ENCODE measurements at places on chromosomes 5 and 9.

- no peak for DNase-seq
Observed at GRCh38 chr5:178786417-178786816, 56.0 kb upstream of the ZNF354A start.

GRCh38 chr5:171795381-171795780 lies 9.8 kb downstream of the SMIM23 start:
- no peak for DNase-seq

GRCh38 chr9:107276966-107277710 lies 5.9 kb upstream of the RAD23B start:
- DNase-seq: no peak

DNA sequence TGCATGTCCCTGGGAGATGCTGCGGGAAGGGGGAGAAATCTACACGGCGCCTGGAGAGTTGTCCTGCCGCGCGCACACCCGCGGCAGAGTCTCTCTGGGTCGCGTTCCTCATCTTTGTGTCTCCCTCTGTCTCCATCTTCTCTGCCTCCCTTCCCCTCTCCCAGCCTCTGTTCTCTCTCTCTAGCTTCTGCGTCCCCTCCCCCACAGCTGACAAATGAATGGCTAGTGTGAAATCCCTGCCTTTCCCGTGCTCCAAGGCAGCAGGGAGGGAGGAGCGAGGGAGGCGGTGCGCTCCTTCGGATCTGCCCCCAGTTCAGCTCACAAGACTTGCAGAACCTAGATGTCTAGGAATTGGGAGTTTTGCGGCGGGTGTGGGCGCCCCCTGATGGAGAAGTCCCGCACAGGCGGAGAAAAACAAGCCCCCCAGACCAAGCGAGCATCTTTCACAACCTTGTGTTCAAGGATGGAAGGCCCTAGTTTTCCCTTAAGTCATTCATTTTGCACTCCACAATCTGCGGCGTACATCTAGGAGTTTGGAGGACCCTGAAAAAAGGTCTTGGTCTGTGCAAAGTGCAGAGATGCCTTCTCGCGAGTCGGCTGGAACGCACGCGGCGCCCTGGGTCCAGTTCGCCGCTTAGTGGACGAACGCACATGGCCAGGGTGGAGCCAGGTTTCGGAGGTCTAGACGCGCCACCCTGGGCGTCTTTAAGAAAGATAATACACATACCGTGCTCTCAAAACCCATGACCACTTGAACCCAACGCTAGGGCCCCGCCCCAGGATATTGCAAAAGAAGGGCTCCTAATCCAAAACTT lies 2.0 kb downstream of the VCAN start:
- peak; percentile 92 for DNase-seq

DNA sequence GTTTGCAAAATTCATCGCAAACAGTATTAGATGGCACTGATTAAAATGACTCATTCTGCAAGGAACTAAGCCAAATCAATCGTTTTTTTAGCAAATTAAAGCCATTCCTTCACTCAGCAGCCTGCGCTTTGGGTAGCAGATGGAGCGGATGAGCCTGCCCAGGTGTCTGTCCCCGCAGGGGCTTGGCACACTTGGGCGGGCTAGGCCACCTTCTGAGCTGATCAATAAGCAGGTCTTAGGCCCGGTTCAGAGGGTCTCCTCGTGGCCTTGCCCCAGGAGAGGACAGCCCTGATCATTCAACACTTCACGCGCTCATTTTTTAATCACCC lies 78.0 kb upstream of the FCN1 start:
- no peak for DNase-seq

DNA sequence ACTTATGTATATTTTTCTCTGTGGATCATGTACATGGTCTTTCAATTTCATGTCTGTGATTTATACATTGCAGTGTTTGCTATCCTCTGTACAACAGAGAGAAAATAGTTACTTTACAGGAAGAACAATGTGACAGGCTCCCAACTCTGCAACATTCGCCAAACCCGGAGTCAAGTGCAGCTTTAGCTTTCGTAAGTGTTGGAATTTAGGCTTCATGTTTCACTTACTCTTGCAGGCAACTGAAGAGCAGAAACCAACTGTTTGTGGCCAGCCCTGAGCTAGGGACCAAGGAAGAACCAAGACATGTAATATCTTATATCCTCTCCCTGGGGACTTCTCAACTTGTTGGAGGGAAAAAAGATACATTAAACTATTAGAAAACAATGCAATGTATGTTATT lies 147.9 kb downstream of the C5orf15 start:
- no peak for DNase-seq

DNA sequence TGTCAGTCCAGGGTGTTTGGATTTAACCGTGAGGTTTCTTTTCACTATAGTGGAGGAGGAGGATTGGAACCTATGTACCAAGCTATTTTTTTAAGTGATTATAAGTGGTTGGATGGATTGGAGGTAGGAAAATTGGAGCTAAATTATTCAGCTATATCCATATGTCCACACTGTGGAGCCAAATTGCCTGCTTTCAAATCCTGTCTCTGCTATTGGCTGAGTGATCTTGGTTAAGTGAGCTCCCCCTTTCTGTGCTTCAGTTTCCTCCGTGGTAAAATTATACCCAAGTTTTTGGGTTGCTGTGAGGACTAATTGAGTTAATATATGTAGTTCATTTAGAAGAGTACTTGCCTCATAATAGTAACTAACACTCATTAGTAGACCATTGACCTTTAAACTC lies 2.5 kb downstream of the CENPP start:
- peak; percentile 40 for DNase-seq

DNA sequence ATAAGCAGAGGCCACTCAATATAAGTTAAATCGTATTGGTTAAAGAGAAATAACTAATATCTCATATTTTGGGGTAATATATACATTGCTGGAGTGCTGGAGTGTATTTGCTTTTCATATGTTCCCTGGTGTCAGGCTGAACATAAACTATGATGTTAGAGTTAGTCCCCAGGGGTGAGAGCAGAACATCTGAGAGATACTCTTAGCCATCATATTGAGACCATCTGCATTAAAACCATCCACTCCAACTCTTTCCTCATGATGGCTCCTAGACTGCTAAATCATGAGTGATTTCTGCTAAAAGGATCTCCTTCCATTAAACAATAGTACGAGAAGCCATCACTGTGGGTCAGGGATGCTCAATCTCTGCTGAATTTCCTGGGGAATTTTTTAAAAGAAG lies 436.2 kb downstream of the DTWD2 start:
- DNase-seq: no peak

DNA sequence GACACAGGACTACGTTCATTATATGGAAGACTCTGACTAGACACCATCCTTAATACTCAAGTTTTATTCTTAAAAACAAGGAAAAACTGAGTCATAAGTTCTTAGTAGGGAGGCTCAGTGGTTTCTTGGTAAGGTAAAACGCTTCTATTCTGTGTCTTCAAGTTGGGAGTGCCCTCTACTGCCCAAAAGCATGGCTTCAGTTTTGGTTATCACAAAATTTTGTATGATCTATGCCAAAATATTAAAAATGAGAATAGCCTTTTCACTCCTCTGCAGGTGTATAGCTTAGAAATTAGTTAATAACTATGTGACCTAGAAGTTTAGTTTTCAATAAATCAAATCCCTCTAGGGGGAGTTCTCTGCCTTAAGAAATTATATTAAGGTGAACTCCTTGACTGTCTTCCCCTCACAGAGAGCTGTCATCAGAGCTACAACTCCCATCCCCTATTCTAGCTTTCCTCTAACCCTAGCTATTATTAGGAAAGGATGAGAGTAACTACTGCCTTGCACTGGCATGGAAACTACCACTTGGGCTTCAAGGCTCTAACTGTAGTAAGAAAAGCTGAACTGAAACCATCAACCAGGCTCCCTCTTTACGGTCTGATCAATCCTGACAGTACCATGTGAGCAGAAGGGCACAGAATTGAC lies 189.7 kb downstream of the GNAQ start:
- DNase-seq: no peak

DNA sequence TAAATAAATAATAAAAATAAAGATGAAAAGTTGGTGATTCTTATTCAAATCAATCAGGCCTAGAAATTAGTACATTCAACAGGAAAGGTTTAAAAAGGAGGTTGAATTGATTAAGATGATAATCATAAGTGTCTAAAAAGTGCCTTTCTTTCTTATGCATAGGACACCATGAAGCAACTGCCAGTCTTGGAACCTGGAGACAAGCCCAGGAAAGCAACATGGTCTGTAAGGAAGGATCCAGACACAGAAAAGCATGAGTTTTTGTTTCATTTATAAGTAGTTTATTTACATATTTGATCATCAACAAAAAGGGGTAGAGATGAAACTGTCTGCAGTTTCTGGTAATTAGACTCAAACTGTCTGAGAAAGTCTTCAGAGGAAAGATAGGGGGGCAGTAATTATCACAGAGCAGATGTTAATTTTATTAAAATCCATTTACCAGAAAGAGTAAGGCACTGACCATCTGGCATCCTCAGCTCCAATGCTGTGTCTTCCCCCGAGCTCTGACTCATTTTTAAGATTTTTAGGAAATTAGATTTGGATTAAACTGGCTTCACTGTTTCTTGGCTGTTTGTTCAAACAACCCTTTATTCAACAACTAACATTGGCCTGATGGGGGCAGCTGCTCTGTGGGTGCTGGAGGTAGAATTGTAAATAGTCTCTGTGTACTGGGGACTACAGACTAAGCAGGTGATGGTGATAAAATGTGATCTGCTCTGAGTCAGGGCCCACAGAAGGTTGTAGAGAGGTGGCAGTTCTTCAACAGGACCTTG lies 2.7 kb downstream of the RABEPK start:
- peak; percentile 16 for DNase-seq

DNA sequence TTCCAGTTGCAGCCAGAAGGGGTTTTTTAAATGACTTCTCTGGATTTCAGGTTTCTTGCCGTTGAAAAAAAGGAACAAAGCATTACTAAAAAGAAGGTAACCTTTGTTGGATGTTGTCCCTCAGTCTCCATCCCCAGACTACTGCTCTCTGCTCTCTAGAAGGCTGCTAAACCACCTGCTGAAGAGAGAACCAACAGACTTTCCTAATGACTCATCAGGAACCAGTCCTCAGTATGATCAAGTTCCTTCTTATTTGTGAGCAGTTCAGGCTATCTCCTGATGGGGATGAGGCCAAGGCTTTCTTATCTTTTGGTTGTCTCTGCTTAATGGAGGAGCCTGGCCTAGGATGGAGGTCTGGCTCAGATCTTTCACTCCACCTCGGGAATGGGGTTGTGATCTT lies 4.1 kb downstream of the KIF4B start:
- DNase-seq: no peak

DNA sequence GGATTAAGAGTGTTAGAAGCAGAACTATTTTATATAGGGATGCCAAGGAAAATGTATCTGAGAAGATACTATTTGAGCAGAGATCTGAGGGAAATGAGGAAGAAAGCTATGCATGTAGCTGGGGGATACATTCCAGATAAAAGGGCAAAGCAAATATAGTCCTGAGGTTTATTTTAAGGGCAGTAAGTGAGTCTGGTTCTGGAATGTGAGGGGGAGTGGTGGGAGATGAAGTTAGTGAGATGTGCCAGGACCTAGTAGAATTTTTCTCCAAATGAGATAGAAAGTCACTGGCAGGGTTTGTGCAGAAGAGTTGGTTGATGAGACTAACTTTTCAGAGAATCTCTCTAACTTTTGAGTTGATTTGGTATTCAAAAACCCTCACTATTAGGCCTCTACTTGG lies 374.7 kb downstream of the ADGRV1 start:
- no peak for DNase-seq

DNA sequence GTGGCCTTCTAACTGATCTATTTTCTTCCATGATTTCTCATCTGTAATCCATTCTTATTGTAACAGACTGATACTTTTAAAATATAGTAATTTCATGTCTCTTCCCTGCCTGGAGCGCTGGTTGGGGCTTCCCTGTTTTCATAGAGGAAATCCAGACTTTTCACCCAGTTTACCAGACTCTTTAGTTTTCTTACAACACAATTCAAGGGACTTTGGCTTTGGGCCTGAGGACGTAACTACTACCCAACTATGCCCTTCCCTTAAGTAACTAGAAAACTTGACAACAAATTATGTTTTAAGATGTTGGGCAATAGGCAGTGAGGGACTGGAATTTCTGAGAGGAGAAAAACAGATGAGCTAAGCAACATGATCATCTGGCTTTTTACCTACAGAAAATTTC lies 289.6 kb downstream of the FGF10 start:
- no peak for DNase-seq

DNA sequence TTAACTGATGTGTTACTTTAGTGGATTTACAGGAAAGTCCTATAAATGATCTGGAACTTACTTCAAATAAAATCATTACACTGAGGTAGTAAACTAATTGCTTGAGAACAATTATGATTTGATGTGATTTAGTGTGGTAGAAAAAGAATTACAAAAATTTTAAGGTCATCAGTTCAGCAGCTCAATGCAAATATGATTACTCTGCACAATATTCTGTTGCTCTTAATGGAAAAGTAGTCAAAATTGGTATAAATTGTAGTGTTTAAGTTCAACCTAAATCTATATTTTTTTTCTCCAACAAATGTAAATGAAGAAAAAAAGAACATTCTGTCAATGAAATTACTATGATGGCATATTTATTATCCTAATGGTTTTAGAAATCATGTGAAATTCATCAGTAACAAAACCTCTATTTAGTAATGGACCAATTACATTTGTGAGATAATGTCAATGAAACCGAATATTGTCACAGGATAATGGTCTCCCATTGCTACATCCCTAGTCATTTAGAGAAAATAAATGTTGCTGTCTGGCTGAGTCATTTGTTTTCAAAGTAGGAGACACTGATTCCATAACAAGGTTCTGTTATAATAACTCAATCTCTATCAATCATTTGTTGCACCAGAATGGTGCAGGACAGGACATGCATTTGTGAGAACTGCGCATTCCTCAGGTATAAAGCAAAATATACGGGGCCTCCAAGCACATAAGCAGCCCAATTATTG lies 177.1 kb downstream of the NFIB start:
- DNase-seq: peak; percentile 10

DNA sequence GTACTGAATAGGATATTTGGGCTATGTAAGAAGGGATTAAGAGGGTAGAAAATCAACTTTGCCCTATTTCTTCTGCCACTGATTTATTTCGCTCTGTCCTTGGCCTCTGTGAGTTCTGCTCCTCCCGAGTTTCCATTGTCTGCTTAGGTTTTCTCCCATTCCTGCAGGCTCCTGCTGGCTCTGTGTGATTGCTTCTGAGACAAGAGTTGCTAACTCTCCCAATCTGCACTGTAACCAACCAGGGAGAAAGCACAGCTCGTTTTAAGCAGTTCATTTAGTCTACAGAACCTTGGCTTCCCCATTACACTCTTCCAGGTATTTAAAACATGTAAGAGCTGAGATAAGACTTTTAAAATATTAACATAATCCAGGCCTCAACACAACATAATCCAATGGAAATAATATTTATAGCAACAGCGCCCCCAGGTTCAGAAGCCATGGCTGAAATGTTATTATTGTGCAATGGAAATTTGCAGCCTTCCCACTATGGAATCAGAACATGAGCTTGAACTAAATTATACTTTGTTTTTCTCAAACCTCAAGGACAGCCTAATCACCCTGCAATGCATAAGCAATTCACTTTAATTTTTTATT lies 203.5 kb downstream of the ERCC6L2 start:
- no peak for DNase-seq

DNA sequence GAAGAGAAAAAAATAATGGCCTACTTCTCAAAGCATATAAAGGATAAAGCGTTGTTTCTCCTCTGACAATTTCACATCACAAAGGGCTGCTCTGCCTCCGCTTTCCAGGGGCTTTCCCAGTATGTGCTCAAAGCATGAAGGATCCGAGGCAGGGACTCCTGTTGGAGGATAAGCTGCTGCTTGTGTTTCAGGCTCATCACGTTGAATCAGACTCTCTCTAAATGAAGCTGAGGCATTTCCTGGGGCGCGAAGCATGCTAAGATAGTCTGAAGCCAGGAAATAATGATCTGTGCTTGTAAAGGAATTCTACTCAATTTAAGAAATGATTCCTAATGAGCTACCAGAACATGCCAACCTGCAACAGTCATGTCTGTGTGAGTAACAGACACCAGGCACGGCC lies 97.5 kb downstream of the MARCHF11 start:
- DNase-seq: no peak

Measured in foreskin melanocyte (primary cell).